AG09309 (cell line): ENCODE measurements at places on chromosomes 4 and X.

DNA sequence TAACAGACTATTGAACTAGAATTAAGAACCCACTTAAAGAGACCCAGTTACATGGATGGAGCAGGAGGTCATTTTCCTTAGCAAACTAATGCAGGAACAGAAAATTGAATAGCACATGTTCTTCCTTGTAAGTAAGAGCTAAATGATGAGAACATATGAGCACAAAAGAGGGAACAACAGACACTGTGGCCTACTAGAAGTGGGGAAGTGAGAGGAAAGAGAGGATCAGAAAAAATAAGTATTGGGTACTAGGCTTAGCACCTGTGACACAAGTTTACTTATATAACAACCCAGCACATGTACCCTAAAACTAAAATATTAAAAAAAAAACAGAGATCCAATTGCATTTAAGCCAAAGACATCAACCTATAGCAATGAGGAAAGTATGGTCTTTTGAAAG, 26.2 kb downstream of the ARAP2 start:
- DNase-seq = no peak

DNA sequence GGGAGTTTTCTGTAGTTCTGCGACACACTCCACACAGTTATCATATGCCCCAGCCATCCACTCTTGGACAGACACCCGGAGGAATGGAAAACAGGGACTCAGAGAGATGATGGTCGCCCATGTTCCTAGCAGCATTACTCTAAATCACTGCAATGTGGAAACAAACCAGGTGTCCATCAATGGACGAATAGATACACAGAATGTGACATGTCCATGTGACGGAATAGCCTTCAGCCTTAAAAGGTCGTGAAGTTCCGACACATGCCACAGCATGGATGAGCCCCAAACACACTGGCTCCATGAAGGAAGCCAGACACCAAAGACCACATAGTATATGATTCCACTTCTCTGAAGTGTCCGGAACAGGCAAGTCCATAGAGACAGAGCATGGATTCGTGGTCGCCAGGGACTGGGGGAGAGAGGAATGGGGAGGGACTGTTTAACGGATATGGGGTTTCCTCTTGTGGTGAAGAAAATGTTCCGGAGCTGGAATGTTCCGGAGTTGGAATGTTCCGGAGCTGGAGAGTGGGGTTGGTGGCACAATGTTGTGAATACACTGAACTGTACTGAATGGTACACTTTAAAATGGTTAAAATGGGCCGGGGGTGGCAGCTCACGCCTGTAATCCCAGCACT, 28.7 kb upstream of the AFAP1 start:
- DNase-seq = no peak

- no peak for DNase-seq
Measured at GRCh38 chr4:25792200-25792791, 70.5 kb downstream of the SEL1L3 start.

GRCh38 chr4:48067536-48067935, 51.0 kb downstream of the NIPAL1 start:
- DNase-seq = no peak

- no peak for DNase-seq
Measured at GRCh38 chr4:183395395-183395794, 49.0 kb upstream of the CDKN2AIP start.

- DNase-seq = no peak
Measured at GRCh38 chrX:77595848-77596247, 148.7 kb downstream of the FGF16 start.

DNA sequence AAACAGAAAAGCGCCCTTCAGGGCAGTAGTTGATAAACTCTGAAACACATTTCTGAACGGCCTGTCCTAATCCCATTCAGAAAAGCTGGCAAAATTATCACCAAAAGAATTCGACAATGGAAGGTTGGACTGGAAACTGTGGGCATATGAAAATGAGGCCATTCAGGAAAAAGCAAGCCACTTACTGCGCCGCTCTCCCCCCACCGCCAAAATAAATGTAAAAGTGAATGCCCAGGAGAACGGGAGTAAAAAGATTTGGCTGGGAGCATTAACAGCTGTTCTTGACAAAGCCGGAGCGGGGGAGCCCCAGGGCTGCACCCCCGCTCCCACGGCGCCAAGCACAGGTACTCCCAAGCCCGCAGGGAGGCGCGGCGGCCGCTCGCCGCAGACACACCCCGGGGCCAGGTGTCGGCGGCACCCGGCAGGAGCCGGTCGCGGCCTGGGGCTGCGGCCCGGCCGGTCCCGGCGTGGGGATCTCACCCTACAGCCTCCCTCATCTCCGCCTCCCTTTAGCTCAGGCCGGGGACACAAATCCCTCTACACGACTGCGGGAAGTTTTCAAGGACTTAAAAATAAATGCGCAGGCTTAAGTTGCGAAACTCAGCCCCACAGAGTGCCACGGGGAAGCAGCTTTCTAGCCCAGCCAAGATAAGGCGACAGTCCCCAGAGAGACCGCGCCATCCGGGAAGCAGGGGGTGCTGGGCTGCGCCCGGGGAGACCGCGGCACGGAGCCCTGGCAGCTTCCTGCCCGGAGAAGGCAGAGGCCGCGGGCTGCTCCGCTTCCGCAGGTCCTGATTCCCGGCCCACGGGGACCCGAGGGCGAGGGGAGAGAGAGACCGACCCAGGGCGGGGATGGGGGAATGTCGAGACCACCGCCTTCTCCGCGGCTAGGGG, 593 bp downstream of the SH3RF1 start:
- DNase-seq = no peak

DNA sequence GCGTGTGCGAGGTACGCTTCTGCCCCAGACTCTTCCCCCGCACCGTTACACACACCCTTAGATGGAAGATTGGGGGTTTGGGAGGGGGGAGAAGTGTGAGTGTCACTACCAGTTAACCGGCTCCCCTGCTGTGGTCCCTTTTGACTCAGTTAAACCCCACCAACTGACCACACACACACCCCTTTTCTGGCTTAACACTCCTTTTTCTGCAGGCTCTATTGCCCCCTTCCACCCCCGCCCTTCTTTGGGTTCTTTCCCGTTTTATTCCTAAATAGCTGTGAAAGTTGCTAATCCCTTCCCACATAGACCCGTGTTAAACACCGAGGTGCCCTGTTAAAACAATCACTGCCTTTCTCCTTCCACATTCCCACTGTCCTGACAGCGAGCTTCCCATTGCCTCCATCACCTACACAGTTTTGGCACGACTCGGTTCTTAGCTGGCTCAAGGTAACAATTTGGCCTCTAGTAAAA, 3.7 kb upstream of the NR3C2 start:
- no peak for DNase-seq
